Thoracic aorta endothelial cell (primary cell): ENCODE measurements at places on chromosomes 11 and 22. TPM values are rescaled to one million over a fixed set of nuclear protein-coding genes. Genes with fewer than 3 reads are reported as not detected.

Gene MAP6
- total RNA-seq: 0.27 and 0.36 TPM in 2 replicates

Gene GALR3
- total RNA-seq: not detected in 2 replicates

Gene C1QTNF5
- 43.1 and 51.7 TPM in 2 replicates for total RNA-seq

Gene LUZP2
- not detected in 2 replicates for total RNA-seq

Gene RIBC2
- total RNA-seq: 1.8 and 2.1 TPM in 2 replicates

Gene SLC22A8
- total RNA-seq: not detected in 2 replicates

Gene OR51I1
- not detected in 2 replicates for total RNA-seq
